Chondrocyte (in vitro differentiated cells): ENCODE measurements at places on chromosomes 5 and 9. TPM values are rescaled to one million over a fixed set of nuclear protein-coding genes. Genes with fewer than 3 reads are reported as not detected.
A peak's percentile ranks its signal among the peaks of the same experiment; 100 is the strongest.

The HSD17B4 gene
- total RNA-seq: 92.8 to 118 TPM (median 98.4 TPM) in 3 replicates

The KCNN2 gene
- total RNA-seq: 0.19 TPM in 1 of 3 replicates, not detected in the others

The CDH9 gene
- not detected in 3 replicates for total RNA-seq

The IFNB1 gene
- not detected in 3 replicates for total RNA-seq

The PITX1 gene
- total RNA-seq: 0.18 TPM in 1 of 3 replicates, not detected in the others

DNA sequence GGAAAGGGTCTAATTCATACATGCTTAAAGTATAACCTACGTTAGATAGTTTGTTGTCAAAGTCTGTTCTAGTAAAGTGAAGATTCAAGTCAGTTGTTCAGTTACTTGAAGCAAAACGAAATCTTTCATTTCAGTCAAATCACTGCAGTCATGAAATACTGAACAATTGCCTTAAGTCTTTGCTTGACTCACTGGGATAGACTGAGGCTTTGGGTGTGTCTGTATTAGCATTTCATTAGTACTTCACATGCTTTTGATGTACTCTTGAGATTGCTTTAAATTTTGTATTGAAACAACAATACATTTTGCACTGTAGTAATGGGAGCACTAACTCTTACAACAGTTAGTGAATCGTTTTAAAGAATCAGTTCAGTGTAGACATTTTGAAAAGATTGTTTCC, 4.0 kb upstream of the CMYA5 start:
- no peak for DNase-seq
- H3K27me3 ChIP-seq: no peaks in the 10 kb centered on the region
- peaks cover 5% of the 10 kb centered on the region for H3K4me1 ChIP-seq
- H3K36me3 ChIP-seq: peaks cover 25% of the 10 kb centered on the region
- no peak overlapping the region for H3K4me3 ChIP-seq
- no peak overlapping the region for H3K27ac ChIP-seq

DNA sequence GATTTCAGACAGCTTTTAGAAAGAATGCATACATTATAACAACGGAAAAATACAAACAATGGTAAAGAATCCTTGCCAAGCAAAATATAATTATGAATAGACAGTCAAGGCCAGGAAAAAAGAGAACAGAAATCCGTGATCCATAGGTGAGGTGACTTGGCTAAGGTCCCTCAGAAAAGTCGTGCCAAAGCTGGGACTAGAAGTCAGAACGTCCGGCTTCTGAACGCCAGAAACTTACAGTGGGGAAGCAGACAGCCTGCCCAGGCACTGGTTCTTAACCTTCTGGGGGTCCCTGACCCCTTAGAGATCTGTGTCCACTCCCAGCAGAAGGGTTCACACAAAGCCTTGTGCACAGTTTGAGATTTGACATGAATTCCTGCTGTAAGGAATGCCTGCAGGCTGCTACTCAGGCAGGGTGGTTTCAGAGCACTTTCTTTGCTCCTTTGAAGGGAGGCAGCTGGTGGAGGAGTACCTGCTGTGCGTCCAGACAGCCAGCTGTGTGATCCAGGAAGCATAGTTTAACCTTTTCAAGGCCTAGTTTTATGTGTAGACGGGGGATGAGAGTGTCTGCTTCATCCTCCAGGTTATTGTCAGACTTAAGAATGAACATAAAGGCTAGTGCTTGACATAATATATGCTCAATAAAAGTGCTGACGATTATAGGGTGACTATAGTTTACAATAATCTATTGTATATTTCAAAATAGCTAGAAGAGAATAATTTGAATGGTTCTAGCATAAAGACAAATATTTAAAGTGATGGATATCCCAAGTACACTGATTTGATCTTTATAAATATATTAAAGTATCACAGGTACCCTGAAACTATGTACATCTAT, 852 bp downstream of the ARHGEF37 start:
- H3K4me1 ChIP-seq: peaks cover 61% of the 10 kb centered on the region
- H3K36me3 ChIP-seq: no peaks in the 10 kb centered on the region
- peak overlapping the region; percentile 75 for H3K4me3 ChIP-seq

DNA sequence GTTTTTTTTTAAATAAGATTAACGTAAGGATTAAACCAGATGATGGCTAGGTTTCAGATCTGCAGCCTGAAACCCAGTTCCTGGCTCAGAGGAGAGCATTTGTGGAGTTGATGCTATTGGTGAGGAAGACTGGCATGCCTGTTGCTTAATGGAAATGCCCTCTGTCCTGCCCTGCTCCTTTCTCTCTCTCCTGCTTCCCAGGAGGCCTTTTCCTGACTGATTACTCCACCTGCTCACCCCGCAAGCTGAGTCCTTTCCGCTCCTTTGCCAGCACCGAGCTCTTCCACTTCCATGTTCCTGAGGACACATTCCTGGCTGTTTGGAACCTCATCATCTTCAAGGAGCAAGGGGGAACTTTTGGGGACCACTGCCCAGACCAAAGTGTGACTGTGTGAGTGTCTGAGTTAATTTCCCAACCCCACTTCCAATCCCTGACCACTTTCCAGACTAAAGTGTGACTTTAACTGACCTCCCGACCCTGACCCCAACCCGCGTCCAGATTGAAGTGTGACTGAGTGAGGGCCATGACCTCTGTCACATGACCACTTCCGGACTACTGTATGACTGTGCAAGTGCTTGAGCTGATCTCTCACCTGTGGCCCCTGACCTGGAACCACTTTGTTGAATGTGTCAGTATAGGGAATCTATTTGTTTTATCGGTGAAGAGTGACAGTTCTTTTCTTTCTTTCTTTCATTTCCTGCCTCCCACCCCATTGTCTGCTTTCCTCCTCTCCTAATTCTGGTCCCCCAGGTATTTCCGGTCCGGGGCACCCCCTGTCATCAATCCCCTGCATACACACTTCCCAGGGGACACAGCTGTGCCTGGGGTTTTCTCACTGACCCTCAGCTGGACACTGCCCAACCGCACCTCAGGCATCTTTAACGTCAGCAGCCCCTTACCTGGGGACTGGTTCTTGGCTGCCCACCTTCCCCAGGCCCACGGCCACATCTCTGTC, 5.5 kb downstream of the TMEM8B start:
- H3K4me1 ChIP-seq: peaks cover 29% of the 10 kb centered on the region
- H3K27ac ChIP-seq: no peak overlapping the region
- H3K36me3 ChIP-seq: peaks cover 7% of the 10 kb centered on the region
- peak; percentile 60 for DNase-seq
- no peaks in the 10 kb centered on the region for H3K27me3 ChIP-seq
- H3K4me3 ChIP-seq: no peak overlapping the region

DNA sequence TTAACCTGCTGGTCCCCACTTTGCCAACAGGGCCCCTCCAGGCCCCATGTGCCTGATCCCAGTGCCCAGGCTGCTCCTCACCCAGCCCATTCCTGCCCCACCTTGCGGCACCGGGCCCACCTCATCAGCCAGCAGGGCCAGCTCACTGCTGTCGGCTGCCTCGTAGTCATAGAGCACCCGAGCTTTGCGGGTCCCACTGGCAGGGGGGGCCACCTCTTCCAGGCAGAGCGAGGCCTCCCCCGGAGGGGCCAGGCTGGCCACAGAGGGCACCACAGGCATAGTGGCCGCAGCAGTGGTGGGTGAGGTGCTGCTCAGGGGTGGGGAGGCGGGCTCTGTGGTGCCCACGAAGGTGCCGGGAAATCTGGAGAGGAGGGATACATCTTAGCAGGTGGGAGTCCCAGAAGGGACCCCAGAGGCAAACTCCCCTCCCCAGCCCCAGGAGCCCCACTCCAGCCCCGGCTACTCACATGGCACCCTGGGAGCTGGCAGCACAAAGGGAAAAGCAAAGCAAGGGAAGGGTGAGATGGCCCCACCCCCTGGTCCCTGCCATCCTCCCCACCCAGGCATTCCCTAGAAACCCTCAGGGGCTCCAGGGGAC, 19.0 kb downstream of the SH3GLB2 start:
- no peak overlapping the region for H3K27ac ChIP-seq
- DNase-seq: no peak
- no peak overlapping the region for H3K4me3 ChIP-seq
- no peaks in the 10 kb centered on the region for H3K27me3 ChIP-seq
- peaks cover 10% of the 10 kb centered on the region for H3K4me1 ChIP-seq
- H3K36me3 ChIP-seq: peaks cover 11% of the 10 kb centered on the region

- peaks cover 31% of the 10 kb centered on the region for H3K4me1 ChIP-seq
- no peak for DNase-seq
Observed at GRCh38 chr9:90299968-90300367, 342.7 kb downstream of the DIRAS2 start.

DNA sequence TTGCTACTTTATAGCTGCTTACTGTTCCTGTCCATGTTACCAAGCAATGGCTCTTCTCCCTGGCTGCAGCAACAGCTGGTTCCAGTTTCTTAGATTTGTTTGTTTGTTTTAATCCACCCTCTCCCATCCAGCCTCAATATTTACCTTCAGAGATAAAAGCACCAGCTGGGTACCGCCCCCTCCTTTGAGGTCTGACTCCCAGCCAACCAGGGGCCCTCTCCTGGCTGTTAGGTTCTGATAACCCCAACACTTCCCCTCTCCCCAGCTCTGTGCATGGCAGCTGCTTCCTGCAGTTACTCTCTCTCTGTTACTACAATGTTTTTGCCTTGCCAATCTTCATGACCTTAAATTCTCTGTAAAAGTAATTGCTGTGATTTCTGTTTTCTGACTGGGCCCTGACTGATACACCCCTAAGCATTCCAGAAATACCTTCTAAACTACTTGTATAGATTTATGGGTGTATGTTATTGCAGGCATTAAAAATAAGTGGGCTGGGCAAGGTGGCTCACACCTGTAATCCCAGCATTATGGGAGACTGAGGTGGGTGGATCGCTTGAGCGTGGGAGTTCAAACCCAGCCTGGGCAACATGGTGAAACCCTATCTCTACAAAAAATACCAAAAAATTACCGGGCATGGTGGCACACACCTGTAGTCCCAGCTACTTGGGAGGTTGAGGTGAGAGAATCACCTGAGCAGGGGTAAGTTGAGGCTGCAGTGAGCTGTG, 2.6 kb upstream of the GCNT1 start:
- H3K27me3 ChIP-seq: no peaks in the 10 kb centered on the region
- peak overlapping the region; percentile 63 for H3K27ac ChIP-seq
- H3K4me1 ChIP-seq: peaks cover 31% of the 10 kb centered on the region
- no peak overlapping the region for H3K4me3 ChIP-seq
- H3K36me3 ChIP-seq: no peaks in the 10 kb centered on the region

DNA sequence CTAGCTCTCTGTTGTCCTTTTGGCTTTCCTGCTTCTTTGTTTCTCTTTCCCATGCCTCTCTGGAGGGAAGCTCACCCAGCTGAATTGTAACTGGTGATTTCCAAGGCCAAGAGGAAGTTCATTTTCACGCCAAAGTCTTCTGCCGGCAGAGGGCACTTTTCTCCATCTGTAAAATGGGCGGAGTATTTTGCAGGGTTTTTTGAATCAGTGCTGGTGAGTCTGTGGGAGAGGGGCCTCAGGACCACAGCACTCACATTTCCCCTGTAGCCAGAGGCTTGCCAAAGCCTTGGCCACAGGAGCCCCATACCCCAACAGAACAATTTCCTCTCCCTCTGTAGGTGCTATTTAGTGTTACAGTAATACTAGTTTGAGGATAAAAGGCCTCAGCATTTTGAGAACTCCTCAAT, 42.3 kb upstream of the MATR3 start:
- no peak for DNase-seq
- peaks cover 10% of the 10 kb centered on the region for H3K4me1 ChIP-seq
- no peaks in the 10 kb centered on the region for H3K27me3 ChIP-seq
- H3K36me3 ChIP-seq: no peaks in the 10 kb centered on the region

DNA sequence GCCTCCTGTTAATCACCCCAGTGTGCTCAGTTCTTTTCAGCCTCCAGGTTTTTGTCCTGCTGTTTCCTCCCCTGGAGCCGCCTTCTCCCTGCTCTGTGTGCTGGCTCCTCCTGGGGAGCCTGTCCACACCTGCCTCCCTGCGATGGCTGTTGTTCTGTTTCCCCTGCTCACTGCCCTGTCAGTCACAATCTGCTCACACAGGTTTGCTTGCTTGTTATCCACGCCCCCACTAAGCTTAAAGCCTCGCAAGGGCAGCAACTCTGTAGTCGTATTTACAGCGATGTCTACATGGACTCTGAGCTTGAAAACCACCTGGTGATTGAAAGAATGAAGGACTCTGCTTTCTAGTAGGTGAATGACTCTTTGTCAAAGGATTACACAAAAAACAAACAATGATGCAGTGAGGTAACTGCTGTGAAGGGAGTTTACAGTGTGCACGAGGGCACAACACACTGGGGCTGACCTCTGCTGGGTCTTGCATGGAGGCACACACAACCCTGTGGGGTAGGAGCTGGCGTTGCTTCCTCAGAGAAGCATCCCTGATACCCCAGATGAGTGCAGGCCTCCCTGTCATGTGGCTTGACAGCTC, 39.6 kb upstream of the TEX48 start:
- DNase-seq: no peak
- H3K27me3 ChIP-seq: no peaks in the 10 kb centered on the region
- H3K36me3 ChIP-seq: peaks cover 1% of the 10 kb centered on the region

- DNase-seq: no peak
- H3K36me3 ChIP-seq: peaks cover 10% of the 10 kb centered on the region
- peaks cover 28% of the 10 kb centered on the region for H3K4me1 ChIP-seq
- no peak overlapping the region for H3K4me3 ChIP-seq
- H3K27ac ChIP-seq: peak overlapping the region; percentile 12
- H3K27me3 ChIP-seq: no peaks in the 10 kb centered on the region
Observed at GRCh38 chr9:21812415-21812814, 10.0 kb downstream of the MTAP start.

DNA sequence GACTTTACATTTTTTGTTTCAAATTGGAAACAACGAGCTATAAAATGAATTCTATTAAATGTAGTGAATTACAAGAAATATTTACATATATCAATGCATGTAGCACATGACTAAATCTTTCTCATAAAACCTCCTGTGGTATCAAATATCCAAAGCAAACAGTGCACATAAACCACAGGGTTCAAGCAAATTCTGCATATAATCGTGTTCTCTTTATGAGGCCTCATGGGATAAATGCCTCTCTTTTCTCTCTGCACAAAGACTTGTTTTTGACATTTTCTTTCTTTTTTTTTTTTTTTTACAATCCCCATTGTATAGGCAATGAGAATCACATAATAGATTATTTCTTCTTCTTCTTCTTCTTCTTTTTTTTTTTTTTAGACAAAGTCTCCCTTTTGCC, 1117.2 kb upstream of the DMAC1 start:
- H3K4me3 ChIP-seq: no peak overlapping the region
- DNase-seq: no peak
- H3K27me3 ChIP-seq: peaks cover 4% of the 10 kb centered on the region
- peaks cover 1% of the 10 kb centered on the region for H3K36me3 ChIP-seq

GRCh38 chr5:158929552-158930218, 170.0 kb downstream of the EBF1 start:
- H3K4me3 ChIP-seq: no peak overlapping the region
- H3K4me1 ChIP-seq: peaks cover 2% of the 10 kb centered on the region
- no peak for DNase-seq
